SW480 (cell line): ENCODE measurements at places on chromosomes 7 and 10.

- DNase-seq = no peak
These were observed 46.3 kb downstream of the HK1 start for GRCh38 chr10:69324583-69324982.

- no peak for DNase-seq
These were observed 97.1 kb downstream of the JCAD start for GRCh38 chr10:29962166-29962850.

- DNase-seq = no peak
These were observed 29.5 kb upstream of the PFKFB3 start for GRCh38 chr10:6173203-6173602.

DNA sequence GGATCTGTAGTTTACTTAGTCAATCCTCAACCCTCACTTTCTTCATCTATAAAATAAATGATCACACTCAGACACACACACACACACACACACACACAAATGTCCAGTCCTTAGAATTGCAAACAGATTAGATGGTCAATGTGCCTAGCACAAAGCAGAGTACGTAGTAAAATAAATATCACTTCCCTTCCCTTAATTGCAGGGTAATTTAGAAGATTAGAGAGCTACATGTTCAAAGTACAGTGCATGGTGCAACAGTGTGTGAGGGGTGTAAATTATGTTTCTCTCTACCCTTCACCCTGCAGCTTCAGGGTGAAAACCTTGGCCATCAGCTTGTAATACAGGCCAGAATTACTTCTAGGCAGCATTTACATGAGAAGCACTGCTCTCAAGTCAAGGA is 187.0 kb upstream of the GHITM start:
- DNase-seq = no peak

DNA sequence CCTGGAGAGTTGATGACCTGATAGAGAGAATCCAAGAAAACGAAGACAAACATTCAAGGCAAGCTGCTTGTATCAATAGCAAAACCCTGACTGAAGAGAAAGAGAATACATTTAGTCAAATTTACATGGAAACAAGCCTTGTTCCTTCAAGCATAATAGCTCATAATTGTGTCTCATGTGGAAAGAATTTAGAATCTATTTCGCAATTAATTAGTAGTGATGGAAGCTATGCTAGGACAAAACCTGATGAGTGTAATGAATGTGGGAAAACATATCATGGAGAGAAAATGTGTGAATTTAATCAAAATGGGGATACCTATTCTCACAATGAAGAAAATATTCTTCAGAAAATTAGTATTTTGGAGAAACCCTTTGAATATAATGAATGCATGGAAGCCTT is 18.0 kb downstream of the RBAK start:
- no peak for DNase-seq

DNA sequence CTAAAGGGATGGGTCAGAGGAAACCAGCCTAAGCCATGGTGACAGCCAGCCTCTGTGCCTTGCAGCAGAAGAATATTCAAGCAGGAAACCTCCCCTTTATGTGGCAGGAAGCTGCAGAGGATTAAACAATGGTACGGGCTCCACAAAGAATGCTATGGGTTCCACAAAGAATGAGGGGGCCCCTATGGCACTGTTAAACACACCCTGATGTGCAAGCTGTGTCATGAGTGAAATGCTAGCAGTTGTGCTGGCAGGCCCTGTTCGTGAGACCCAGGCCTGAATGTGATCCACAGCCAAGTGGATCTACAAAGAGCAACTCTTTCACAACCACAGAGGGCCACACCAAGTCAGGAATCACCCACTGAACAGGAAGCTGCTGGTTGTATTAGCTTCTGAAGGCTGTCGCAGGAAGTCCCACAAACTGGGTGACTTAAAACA is 68.9 kb downstream of the MYOF start:
- peak; percentile 81 for DNase-seq

DNA sequence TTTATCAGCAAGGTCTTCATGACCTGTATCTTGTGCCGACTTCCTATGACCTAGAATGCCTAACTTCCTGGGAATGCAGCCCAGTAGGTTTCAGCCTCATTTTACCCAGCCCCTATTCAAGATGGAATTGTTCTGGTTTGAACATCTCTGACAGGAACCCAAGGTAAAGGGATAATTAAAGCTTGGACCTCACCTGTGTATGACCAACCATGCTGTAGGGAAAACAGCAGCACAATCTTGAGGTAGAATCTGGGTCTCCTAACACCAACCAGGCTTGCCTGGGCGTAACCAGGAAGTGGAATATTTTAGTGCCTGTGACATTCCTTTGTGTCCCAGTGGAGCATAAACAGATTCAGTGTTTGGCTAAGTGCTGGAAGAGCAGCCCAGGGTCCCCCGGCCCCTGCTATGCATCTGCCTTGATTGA is 94.1 kb downstream of the PFKFB3 start:
- DNase-seq = peak; percentile 20

- no peak for DNase-seq
These were observed 93.7 kb downstream of the MDFIC start for GRCh38 chr7:115015619-115016018.

DNA sequence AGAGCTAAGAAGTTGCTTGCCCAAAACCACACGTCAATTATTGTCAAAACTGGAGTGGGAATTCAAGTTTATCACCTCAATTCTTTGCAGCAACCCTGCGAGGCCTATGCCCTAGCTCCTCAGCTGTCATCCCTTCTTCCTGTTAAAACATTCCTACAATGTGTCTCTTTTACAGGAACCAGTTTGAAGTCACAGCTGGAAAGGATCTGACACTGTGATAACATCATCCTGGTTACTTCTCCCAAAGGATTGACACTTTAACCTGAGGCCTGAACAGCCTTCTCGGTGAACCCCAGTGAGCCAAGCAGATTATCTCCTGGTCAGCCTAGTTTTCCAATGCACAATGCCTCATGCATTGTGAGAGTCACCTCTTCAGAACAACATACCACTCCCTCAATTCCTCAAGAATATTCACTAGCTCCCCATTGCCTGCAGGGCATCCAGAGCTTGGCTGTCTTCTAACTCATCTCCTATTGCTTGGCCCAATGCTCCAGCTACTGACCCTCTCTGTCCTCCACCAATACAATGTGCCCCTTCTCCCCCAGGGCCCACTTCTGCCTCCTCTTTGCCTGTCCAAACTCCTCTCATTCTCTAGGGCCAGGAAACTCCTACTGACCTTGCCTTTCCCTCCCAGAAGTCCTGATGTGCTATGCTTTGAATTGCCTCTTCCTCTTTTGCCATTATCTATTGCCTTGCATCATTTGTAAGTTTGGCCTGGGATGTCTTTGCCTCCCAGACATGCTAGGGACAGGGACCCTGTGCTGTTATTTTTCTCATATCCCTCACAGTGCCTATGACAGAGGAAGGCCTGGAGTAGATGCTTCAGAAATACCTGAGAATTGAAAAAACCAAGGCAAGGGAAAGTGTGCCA is 10.4 kb upstream of the DLG5 start:
- DNase-seq = no peak

GRCh38 chr10:64458306-64458705 is 937.1 kb downstream of the REEP3 start:
- no peak for DNase-seq
